CD14-positive monocyte (primary cell): ENCODE measurements at places on chromosomes 6 and 20. TPM values are rescaled to one million over a fixed set of nuclear protein-coding genes. Genes with fewer than 3 reads are reported as not detected.
A peak's percentile ranks its signal among the peaks of the same experiment; 100 is the strongest.

Gene CD164
- 392 TPM for polyA plus RNA-seq

Gene FAM217A
- not detected for polyA plus RNA-seq

Gene GSTA2
- not detected for polyA plus RNA-seq

Gene GFRAL
- polyA plus RNA-seq: not detected

Gene CCN2
- not detected for polyA plus RNA-seq

Gene PKHD1
- not detected for polyA plus RNA-seq

Gene PPT2
- polyA plus RNA-seq: 1.4 and 2.3 TPM in 2 replicates

DNA sequence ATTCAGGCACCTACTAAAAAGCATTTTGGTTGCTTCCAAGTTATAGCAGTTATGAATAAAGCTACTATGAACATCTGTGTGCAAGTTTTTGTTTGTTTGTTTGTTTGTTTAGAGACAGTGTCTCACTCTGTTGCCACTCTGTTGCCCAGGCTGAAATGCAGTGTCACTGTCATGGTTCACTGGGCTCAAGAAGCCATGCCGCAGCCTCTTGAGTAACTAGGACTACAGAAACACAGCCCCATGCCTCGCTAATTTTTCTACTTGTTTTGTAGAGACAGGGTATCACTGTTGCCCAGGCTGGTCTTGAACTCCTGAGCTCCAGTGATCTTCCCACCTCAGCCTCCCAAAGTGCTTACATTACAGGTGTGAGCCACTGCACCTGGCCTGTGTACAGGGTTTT is 795.9 kb downstream of the EPHA7 start:
- H3K4me3 ChIP-seq: no peak overlapping the region
- H3K27me3 ChIP-seq: no peaks in the 10 kb centered on the region
- no peaks in the 10 kb centered on the region for H3K36me3 ChIP-seq
- no peaks in the 10 kb centered on the region for H3K4me1 ChIP-seq

DNA sequence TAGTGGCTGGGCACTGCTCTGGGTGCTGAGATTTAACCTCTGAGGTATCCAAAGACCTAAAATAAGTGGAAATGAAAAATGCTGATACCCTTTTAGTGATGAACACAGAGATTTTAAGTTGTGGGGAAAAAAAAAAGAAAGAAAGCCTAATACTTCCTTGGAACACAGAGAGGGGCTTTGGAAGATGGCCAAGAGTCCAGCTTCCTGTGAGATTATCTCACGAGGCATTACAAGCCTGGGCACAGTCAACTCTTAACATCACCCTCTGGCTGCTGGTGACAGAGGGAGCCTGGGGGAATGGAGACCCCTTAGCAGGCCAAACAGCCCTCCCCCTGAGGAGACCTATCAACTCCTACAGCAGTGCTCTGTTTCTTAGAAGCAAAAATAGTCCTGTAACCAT is 19.7 kb downstream of the BTN2A1 start:
- H3K27ac ChIP-seq: peak overlapping the region; percentile 90
- H3K27me3 ChIP-seq: no peaks in the 10 kb centered on the region
- H3K4me1 ChIP-seq: peaks cover 85% of the 10 kb centered on the region
- no peak for DNase-seq
- no peak overlapping the region for H3K4me3 ChIP-seq
- no peaks in the 10 kb centered on the region for H3K36me3 ChIP-seq

GRCh38 chr6:37871616-37872372 is 52.3 kb downstream of the ZFAND3 start:
- H3K27ac ChIP-seq: no peak overlapping the region
- no peak overlapping the region for H3K4me3 ChIP-seq
- peaks cover 37% of the 10 kb centered on the region for H3K4me1 ChIP-seq

DNA sequence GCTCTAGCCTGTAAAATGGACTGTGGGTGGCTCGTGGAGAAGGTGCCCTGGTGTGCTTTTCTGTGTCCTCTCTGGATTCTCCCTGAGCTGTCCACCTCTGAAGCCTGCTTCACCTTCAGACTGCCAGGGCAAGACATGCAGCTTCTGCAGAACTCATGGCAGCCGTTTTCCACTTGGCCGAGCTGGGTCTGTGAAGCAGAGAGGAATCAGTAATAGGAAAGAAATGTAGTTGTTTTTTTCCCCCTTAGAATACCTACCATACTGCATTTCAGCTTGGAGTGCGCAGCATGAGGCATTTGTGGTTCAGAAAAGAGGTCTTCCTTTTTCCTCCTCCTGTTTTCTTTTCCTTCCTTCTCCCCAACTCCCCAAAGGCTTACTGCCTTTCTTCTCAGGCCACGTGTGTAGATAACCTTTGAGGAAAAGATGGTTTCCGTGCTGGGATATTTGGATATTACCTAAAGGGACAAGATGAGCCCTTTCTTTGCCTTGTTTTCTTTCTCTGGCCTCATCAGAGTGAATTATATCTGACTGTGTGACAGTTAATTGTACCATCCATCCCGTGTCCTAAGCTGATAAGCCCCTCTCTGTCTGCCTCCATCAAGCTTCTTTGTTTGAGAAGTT is 39.4 kb downstream of the RREB1 start:
- peak overlapping the region; percentile 87 for H3K27ac ChIP-seq
- H3K4me3 ChIP-seq: peak overlapping the region; percentile 47
- no peaks in the 10 kb centered on the region for H3K27me3 ChIP-seq
- H3K36me3 ChIP-seq: no peaks in the 10 kb centered on the region
- peaks cover 33% of the 10 kb centered on the region for H3K4me1 ChIP-seq

DNA sequence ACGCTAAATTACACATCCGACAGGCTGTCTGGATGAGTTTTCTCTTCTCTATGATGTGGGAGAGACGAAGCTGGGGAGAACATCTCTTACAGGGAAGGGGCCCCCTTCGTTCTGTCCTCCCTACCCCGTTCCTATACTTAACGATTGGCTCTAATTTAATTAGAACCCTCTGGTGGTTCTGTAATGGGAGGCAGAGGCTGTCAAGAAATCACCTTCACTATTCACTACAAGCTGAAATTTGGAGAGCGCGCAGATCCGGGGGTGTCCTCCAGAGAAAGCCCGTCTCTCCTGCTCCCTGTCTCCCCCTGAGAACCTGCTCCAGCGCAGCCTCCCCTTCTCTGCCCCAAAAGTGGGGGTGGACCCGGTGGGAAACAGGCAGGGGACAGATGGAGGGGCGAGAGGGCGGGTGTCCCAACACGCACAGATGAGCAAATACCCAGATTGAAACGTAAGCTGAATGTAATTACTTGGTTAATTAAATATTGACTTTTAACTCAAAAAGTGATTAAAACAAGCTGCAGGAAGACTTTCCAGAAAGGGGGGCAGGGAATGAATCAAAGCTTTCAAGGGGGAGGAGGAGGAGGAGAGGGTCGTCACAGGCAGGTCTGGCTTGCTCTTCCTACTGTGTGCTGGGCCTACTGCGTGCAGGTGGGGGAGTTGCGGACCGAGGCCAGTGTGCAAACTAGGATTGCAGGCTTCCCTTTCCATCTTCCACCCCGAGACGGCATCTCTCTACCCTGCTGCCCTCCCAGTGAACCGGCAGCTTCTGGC is 1.3 kb downstream of the SULF2 start:
- peaks cover 4% of the 10 kb centered on the region for H3K36me3 ChIP-seq
- no peaks in the 10 kb centered on the region for H3K27me3 ChIP-seq
- H3K4me1 ChIP-seq: peaks cover 54% of the 10 kb centered on the region
- peak overlapping the region; percentile 88 for H3K27ac ChIP-seq
- DNase-seq: no peak

DNA sequence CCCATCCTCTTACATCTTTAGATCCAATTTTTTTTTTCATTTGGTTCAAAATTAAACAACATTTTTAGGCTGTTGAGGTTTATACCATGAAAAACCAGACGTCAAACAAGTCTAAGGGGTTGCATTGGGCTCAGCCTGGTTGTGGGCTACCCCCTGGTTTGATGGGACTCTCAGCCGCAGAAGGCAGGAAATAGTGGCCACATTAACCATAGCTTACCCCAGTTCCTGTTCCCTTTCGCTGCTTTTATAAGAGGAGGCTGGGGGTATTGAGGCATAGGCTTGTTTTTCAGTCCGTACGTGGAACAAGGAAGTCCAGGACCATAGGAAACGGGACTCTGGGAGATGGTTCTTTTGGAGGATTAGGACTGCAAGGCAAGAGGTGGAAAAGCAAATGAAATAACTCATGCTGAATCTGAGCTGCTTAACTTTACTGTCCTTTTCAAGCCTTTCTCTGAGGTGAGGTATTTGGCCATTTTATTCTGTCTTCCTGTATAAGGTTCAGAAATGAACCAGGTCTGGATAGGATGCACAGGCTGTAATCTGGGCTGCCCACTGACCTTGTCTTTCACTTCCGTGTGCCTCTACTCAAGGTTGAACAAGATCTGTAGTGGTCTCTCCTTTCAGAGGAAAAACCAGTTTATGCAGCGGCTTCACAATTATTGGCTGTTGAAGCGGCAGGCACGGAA is 7.7 kb downstream of the BRPF3 start:
- H3K4me3 ChIP-seq: no peak overlapping the region
- peaks cover 91% of the 10 kb centered on the region for H3K36me3 ChIP-seq
- H3K4me1 ChIP-seq: peaks cover 14% of the 10 kb centered on the region

GRCh38 chr6:5510331-5511133 is 249.2 kb downstream of the FARS2 start:
- H3K4me1 ChIP-seq: no peaks in the 10 kb centered on the region
- no peak overlapping the region for H3K27ac ChIP-seq
- DNase-seq: no peak
- no peaks in the 10 kb centered on the region for H3K27me3 ChIP-seq
- no peak overlapping the region for H3K4me3 ChIP-seq

- H3K4me3 ChIP-seq: no peak overlapping the region
- H3K4me1 ChIP-seq: peaks cover 13% of the 10 kb centered on the region
- peaks cover 25% of the 10 kb centered on the region for H3K36me3 ChIP-seq
- no peaks in the 10 kb centered on the region for H3K27me3 ChIP-seq
Observed at GRCh38 chr20:10565191-10565921, 108.4 kb downstream of the JAG1 start.

DNA sequence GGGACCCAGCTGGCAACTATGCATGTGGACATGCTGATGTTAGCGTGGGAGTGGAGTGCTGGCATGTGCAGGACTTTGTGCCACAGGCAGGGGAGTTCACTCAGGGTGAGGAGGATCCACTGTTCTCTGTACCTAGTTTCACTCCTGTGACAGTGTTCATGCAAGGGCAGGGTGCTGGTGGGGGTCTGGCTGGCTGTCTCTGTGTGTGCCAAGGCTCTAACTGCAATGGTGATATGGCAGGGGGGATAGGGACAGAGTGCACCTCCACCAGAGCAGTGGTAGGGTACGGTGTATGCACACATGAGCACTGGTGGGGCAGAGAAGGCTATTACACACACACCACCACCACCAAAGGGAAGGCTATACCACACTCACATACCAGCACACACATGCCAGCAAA is 210.2 kb upstream of the DEFB112 start:
- no peaks in the 10 kb centered on the region for H3K36me3 ChIP-seq
- H3K4me3 ChIP-seq: no peak overlapping the region
- H3K27me3 ChIP-seq: no peaks in the 10 kb centered on the region
- H3K4me1 ChIP-seq: no peaks in the 10 kb centered on the region
- H3K27ac ChIP-seq: no peak overlapping the region

GRCh38 chr6:52801188-52801841 is 2.3 kb downstream of the GSTA1 start:
- H3K4me3 ChIP-seq: no peak overlapping the region
- H3K27ac ChIP-seq: no peak overlapping the region
- no peaks in the 10 kb centered on the region for H3K36me3 ChIP-seq
- no peaks in the 10 kb centered on the region for H3K4me1 ChIP-seq
- H3K27me3 ChIP-seq: no peaks in the 10 kb centered on the region

DNA sequence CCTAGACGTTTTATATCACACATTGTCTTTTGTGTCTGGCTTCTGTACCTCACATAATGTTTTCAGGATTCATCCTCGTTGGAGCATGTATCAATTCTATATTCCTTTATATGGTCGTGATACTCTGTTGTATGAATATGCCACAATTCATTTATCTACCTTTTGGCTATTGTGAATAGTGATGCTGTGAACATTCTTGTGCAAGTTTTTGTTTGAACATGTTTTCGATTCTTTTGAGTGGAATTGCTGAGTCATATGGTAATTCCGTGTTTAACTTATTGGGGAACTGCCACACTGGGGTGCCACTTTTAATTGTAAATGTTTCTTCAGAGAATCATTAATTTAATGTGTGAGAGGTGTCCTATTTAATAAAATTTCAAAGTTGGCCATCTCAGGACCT is 101.2 kb downstream of the SLC35B3 start:
- no peak for DNase-seq
- H3K36me3 ChIP-seq: no peaks in the 10 kb centered on the region
- H3K4me3 ChIP-seq: no peak overlapping the region
- H3K27ac ChIP-seq: no peak overlapping the region
- no peaks in the 10 kb centered on the region for H3K4me1 ChIP-seq

GRCh38 chr20:62696434-62696957 is 12.1 kb upstream of the NTSR1 start:
- H3K4me3 ChIP-seq: no peak overlapping the region
- no peaks in the 10 kb centered on the region for H3K36me3 ChIP-seq
- H3K27me3 ChIP-seq: no peaks in the 10 kb centered on the region
- H3K4me1 ChIP-seq: peaks cover 35% of the 10 kb centered on the region
- no peak for DNase-seq
- no peak overlapping the region for H3K27ac ChIP-seq

- H3K27ac ChIP-seq: no peak overlapping the region
- no peak overlapping the region for H3K4me3 ChIP-seq
- H3K27me3 ChIP-seq: peaks cover 33% of the 10 kb centered on the region
- peaks cover 7% of the 10 kb centered on the region for H3K4me1 ChIP-seq
Observed at GRCh38 chr20:64099880-64100565, 7.3 kb downstream of the NPBWR2 start.

- no peak for DNase-seq
- no peaks in the 10 kb centered on the region for H3K27me3 ChIP-seq
- no peak overlapping the region for H3K27ac ChIP-seq
- no peaks in the 10 kb centered on the region for H3K4me1 ChIP-seq
- no peaks in the 10 kb centered on the region for H3K36me3 ChIP-seq
Observed at GRCh38 chr6:82971877-82972460, 93.7 kb downstream of the UBE3D start.

DNA sequence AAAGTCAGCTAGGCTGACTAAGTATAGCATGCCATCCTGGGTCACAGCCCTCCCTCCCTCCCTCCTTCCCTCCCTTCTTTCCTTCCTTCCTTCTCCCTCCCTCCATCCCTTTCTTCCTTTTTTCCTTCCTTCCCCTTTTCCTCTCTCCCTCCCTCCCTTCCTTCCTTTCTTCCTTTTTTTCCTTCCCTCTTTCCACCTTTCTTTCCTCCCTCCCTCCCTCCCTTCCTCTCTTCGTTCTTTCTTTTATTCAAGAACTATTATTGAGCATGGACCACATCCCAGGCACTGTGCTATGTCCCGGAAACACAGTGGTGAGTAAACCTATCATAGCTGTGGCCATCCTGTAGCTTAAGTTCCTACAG is 106.2 kb upstream of the BACH2 start:
- H3K36me3 ChIP-seq: no peaks in the 10 kb centered on the region
- H3K27me3 ChIP-seq: no peaks in the 10 kb centered on the region
- no peak overlapping the region for H3K4me3 ChIP-seq
